ENCODE measurements at places on chromosomes 5 and 9.

DNA sequence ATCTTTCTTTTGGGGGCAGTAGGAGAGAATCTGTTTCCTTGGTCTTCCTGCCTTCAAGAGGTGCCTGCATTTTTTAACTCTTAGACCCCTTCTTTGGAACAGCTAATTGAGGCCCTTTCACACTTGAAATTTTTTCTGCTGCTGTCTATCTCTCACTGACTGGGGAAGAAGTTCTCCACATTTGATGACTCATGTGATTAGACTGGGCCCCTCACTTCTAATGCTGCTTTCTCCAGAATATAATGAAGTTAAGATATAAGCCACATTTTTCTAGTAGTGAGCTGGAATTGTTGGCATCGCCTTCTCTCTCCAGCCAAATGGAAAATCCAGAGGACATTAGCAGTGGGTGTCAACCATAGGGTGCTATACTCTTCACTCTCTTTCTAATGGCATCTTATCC, 12.4 kb downstream of the ZNF474 start:
- no peak for DNase-seq

DNA sequence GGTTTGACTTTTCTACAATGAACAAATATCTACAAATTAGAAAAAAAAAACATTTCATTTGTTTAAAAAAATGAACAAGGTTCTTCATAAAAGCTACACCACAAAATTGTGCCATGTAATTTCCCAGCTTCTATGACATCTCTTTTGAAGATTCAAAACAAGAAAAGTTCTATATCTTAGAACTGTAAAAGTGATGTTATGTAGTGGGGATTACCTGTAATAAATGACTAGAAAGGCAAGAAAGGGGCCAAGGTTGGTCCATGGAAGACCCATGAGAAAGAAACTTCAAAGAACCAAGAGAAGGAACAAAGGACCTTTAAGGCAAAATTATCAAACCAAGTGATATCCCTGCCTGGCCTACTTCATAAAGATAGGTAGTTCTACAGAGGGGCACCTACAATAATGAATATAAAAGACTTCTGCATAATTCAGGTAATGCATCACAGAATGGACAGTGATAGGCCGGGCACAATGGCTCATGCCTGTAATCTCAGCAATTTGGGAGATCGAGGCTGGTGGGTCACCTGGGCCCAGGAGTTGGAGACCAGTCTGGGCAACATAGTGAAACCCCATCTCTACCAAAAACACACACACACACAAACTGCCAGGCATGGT, 7.6 kb downstream of the MLLT3 start:
- DNase-seq: no peak

GRCh38 chr5:98942847-98943246, 14.0 kb upstream of the CHD1 start:
- DNase-seq: no peak

DNA sequence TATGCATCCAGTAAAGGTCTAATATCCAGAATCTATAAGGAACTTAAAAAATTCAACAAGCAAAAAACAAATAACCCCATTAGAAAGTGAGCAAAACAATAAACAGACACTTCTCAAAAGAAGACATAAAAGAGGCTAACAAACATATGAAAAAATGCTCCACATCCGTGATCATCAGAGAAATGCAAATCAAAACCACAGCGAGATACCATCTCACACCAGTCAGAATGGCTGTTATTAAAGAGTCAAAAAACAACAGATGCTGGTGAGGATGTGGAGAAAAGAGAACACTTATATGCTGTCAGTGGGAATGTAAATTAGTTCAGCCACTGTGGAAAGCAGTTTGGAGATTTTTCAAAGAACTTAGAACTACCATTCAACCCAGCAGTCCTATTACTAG, 86.1 kb downstream of the WWC1 start:
- DNase-seq: no peak

DNA sequence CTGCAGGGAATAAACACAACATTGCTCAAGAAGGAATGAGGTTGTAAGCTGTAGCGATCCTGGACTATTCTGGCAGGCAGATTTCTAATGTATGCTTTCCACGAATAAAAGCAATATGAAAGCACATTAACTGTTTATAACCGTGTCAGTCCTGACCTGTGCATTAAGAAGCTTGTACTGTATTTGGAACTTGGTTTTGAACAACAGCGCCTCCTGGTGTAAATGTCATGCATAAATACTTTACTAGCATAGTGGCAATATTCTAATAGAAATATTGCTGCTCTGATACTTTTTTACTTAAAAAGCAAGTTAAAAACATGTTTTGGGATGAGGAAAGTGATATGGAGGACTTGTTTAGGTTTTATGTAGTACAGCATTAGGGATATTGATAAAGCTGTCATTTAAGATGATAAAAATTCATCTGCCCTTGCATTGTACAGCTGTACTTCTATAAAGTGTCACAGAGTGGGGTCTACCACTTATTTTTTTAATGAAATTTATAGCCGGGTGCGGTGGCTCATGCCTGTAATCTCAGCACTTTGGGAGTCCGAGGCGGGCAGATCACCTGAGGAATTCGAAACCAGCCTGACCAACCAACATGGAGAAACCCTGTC, 70.7 kb upstream of the GNE start:
- DNase-seq: no peak

- DNase-seq: no peak
These were observed 25.9 kb downstream of the GALNT12 start for GRCh38 chr9:98833090-98833956.
